SK-MEL-5 (cell line): ENCODE measurements at places on chromosomes 1 and 21. TPM values are rescaled to one million over a fixed set of nuclear protein-coding genes. Genes with fewer than 3 reads are reported as not detected.

DNA sequence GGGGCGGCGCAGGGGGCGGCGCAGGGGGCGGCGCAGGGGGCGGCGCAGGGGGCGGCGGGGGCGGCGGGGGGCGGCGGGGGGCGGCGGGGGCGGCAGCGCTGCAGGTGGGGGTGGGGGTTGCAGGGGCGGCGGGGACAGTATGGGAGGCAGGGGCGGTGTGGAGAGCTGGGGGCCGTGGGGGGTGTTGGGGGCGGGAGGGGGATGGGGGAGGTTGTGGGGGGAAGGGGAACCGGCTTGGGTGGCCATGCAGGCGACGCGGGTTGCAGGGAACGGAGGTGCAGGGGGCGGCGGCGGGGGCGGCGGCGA is 13.0 kb upstream of the SLC19A1 start:
- DNase-seq, result no peak

DNA sequence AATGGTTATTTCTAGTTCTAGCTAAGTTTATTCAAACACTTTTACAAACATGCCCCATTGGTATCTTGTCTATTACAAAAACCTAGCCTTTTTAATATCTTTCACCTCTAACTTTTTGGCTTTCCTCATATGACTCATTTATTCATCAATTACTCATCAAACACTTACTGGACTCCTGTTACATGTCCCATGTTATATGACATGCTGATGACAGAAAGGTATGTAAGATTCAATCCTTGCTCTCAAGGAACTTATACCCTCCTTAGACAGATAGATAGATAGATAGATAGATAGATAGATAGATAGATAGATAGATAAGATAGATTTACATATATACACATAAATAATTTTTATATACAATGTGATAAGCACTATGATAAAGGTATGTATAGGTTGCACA is 33.9 kb upstream of the INSL5 start:
- no peak for DNase-seq

DNA sequence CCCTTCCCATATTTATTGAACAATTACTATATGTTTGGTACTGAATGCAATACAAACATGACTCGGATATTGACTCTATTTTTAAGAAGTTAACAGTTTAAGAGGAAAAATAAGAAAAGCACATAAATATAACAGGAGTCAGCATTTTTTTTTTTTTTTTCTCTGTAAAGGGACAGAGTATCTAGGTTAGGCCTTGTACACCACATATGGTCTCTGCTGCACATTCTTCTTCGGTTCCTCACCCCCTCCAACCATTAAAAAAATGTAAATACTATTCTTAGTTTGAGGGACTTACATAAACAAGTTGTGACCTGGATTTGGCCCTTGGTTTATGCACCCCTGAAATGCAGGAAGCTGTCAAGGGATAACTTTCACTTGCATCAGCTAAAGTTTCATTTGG is 40.4 kb downstream of the PHC2 start:
- DNase-seq, result no peak

Gene PDXK
- 63.5 and 69.9 TPM in 2 replicates for total RNA-seq

Gene KCNA3
- total RNA-seq, result not detected in 2 replicates

Gene SLC1A7
- total RNA-seq, result not detected in 2 replicates

DNA sequence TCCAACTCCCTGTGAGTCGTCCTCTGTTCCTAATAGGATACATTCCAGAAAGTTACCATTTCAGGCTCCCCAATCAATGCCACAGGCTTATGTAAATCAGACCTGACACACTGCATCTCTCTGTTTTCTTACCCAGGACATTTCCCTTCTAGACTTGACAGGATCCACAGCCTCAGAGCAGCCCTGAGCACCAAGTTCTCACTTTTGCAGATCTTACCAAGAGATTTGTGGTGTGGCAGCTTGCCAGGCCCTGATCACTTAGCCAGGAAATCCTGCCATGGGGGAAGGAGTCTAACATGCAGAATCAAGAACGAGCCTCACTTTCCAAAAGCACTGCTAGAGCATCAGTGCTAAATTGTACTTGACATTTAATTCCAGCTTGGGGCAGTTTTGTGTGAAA is 202.9 kb downstream of the TBX15 start:
- DNase-seq, result no peak

DNA sequence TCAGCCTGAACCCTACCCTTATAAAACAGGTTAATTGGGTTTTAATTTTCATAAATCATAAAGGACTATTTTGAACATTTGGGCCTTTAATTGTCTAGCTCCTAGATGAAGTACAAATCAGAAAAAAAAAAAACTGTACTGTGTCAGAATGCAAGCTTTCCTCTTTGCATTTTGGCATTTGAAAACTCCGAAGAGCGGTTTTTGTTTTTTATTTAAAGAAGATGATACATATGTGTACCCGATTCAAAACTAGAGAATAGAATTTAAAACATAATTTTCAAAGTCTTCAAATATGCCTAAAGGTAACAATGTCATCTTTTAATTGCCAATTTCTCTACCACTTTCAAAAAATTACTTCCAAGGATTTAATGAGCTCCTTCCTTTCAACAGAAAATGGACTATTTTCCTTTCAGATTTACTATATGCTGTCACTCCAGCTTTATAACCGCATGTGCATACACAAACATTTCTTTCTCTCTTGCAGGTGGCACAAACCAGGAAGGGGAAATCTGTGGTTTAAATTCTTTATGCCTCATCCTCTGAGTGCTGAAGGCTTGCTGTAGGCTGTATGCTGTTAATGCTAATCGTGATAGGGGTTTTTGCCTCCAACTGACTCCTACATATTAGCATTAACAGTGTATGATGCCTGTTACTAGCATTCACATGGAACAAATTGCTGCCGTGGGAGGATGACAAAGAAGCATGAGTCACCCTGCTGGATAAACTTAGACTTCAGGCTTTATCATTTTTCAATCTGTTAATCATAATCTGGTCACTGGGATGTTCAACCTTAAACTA is 33.7 kb downstream of the MRPL39 start:
- DNase-seq, result peak; percentile 41

Gene VWA1
- total RNA-seq, result 11.7 and 15.3 TPM in 2 replicates

Gene WDR26
- 40.3 and 44.4 TPM in 2 replicates for total RNA-seq

DNA sequence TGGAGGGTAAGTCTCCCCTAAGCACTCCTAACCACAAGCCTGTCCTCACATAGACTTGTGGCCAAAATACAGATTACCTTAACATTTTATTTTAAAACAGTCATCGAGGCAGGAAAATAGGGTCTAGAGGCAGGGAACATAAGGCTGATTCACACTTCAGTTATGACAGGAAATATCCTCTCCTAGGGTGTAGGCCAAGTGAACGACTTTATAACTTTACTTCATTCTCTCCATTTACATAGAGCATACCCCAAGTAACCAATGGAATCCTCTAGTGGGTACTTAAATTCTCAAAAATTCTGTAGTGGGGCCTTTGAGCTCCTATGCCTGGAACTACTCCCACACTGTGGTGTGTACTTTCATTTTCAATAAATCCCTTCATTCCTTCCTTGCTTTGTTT is 113.0 kb downstream of the WDR3 start:
- no peak for DNase-seq

GRCh38 chr1:108610073-108610472 is 50.2 kb downstream of the EEIG2 start:
- no peak for DNase-seq

GRCh38 chr1:109263234-109263596 is 13.9 kb downstream of the CELSR2 start:
- DNase-seq, result no peak

- DNase-seq, result no peak
These were observed 1.3 kb upstream of the RD3 start for GRCh38 chr1:211493133-211493871.

DNA sequence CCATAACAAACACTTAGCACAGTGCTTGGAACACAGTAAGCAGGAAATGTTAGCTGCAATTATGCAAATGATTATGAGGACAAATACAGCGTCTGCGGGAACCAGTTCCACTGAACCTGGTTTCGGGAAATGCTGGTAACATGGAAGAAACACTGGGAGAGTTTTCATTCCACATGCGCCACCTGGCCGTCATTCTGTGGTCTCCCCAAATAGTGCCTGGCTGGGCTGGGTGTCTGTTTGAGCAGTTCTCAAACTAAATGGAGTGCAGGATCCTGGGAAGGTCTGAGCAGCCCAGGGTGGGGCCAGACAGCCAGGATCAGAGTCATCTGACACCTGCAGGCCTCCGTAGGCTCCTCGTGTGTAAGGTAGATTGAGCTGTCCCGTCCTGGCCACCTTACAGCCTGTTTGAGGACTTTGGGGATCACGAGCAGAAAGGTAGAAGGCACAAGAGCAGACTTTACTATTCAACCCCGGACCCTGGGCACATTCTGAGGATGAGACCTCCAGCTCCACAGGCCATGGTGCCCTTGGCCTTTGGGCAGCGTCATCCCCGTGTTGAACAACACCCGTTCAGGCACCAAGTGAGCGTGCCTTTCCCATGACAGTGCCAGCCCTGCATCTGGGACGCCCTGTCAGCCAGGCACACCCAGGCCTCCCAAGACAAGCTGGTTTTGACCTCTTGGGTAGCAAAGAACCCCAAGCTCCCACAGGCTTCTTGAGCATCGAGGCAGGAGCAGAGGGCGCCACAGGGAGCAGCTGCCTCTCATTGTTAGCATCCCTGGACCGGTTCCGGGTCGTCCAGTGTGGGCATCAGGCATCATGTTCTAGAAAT is 101.9 kb downstream of the PRDM2 start:
- no peak for DNase-seq

DNA sequence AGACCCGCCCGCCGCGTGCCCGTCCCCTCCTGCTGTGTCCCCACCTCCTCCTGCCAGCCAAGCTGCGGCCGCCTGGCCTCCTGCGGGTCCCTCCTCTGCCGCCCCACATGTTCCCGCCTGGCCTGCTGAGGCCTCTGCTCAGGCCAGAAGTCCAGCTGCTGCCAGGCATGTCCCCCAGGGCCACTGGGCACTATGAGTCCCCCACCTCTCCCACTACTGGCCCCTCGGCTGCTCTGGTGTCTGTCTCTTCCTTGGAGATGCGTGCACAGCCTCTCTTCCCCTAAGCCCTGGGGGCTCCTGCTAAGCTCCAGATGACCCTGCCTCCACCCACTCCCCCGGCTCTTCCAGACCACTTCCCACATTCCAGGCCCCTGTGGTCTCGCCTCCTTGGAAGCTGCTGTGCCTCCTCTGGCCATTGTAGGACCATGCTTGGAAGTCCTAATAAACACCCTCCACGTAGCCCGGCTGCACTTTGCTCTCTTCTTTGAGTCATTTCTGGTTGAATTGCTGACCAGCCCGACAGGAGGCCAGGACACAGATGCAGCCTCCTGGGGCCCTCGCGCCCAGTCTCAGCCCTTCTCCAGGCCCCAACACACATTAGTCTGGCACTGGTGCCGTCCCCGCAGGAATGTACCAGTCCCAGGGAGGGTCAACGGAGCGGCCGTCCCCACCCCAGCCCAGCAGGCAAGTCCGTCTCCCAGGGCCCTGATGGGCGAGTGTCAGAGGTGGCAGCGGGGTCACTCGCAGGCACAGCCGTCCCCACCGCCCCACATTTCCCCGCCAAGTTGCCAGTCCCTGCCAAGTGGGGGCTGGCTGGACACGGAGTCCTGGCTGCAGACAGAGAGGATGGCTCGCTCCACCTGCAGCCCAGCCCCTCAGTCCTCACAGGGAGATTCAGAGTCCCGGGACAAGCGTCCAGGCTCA is 1.1 kb downstream of the KRTAP10-12 start:
- no peak for DNase-seq

Gene DDR2
- 31.2 and 32.8 TPM in 2 replicates for total RNA-seq

- no peak for DNase-seq
These were observed 10.0 kb downstream of the PDPN start for GRCh38 chr1:13593511-13594131.

DNA sequence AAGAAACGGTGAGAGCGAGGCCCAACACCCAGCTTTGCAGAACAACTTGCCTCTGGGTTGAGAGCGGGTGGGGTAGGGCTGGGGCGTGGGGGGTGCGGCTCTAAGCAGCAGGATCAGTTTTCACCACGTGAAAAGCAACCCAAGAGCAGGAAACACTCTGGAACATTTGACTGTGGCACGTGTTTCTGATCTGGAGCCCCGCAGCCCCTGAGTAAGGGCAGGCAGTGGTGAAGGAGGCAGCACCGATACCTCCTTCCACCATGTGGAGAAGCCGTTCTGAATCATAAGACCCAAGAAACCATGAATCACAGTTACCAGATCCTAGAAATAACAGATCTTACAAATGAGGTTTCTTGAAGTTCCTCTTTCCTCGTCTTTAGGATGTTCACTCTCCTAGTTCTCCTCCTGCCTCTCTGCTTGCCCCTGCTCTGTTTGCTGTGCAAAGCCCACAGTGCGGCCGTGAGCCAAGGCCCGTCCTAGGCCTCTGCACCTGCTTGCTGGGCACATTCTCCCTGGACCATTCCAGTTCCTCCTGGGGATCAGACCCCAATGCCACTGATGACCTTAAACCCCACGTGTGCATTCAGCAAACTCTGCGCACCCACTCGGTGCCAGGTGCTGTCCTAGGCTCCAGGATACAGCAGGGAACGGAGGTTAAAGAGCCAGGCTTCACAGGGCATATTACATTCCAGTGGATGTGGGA is 31.9 kb downstream of the SLC1A7 start:
- no peak for DNase-seq

Gene CELA3B
- not detected in 2 replicates for total RNA-seq

GRCh38 chr1:94314222-94314858 is 77.0 kb upstream of the ARHGAP29 start:
- DNase-seq, result no peak

- DNase-seq, result no peak
These were observed 34.3 kb upstream of the SLC16A1 start for GRCh38 chr1:112990271-112990670.

DNA sequence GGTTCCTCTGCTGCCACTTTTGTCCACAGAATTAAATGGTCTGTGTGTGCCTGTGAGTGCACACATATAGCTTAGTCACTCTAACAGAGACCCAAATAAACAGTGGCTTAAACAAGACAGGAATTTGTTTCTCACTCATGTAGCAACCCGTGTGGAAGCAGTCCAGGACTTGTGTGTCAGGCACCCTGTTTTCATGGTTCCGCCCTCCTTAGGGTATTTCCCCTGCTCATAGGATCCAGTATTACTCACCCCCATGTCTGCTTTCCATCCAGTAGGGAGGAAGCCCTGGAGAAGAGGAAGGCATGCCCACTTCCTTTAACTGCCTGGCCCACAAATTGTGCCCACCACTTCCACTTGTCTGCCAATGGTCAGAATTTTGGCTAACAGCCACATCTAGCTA is 41.3 kb upstream of the TACSTD2 start:
- DNase-seq, result no peak

GRCh38 chr1:222127526-222128152 is 385.8 kb upstream of the DUSP10 start:
- no peak for DNase-seq

DNA sequence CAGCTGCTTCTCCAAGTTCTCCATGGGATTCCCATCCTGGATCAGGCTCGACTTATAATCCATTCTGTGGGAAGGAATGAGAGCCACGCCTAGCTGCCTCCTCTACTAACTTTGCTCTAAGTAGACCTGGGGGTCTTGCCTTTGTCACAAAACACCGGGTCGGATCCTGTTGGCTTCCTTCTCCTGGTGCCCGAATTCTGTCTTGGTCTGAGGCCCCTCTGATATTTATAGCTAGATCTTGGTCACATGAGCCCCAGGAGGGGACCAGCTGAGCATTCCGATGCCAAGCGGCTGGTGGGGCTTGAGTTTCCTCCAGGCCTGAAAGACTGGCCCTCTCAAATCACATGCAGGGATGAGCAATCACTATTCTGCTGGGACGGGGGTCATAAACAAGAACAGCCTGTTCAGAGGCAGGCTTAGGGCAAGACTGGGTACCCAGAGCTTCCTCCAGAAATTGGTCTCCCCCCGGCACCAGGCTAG is at the start of gene TRIM63:
Gene TRIM63, minus strand, starts transcription at position 199 of the 480 bp plus-strand sequence. Its CDS starts 136 bp downstream, at position 63.
- peak; percentile 96 for DNase-seq

Gene CACYBP
- total RNA-seq, result 446 and 485 TPM in 2 replicates
